ENCODE measurements at places on chromosomes 4 and X. TPM values are rescaled to one million over a fixed set of nuclear protein-coding genes. Genes with fewer than 3 reads are reported as not detected.

DNA sequence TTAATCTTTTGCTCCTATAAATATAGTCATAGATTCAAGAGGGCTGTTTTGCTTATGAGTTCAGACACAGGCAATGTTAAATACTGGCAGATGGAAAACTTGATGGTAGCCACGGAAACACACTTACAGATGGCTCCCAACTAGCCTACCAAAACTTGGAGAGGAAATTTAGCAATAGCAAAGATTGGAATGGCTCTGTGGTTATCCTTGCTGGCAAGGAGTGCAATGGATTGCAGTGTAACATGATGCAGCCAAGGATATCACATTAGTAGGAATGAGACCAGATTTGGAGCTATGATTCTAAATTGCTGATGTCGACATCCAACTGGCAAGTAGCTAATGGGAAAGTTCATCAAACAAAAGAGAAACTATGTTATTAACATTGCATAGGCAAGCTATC, 791.0 kb upstream of the DIAPH2 start:
- DNase-seq, result no peak

DNA sequence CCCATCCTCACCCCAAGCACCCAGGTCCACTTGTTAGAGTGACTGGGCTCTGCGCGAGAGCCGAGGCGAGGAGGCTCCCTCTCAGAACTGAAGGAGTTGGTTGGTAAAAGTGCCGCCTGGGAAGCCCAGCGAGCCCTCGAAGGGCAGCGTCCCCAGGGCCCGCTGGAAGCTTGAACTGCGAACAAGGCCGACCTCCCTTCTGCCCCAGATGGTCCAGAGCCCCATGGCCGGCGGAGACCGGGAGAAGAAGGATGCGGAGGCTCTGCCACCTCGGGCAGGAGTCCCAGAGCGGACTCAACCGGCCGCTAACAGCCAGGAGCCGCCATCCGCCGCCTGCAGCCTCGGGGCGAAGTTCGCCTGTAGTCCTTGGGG, 116.3 kb upstream of the TEX13C start:
- DNase-seq, result no peak

DNA sequence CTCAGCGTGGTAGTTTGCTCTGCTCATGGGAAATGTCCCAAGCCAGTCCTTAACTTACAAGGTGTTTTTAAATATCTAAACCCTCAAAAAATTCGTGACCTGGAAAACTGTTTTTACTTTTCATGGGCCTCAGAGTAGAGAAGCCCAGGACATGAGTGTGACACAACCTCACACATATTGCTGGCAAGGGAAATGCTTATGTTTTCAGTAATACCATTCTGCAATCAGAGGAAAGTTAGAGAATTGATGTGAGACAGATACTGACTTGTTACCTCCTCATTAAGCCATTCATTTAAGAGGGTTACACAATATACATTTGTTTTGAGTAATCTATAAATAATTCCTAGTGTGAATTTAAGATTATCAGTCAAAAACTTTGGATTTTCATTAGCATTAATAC, 209.5 kb downstream of the ARHGAP10 start:
- no peak for DNase-seq

- DNase-seq, result no peak
These were observed 3.9 kb upstream of the PLA2G12A start for GRCh38 chr4:109733728-109734127.

GRCh38 chr4:61395754-61396153, 195.6 kb downstream of the ADGRL3 start:
- DNase-seq, result no peak

DNA sequence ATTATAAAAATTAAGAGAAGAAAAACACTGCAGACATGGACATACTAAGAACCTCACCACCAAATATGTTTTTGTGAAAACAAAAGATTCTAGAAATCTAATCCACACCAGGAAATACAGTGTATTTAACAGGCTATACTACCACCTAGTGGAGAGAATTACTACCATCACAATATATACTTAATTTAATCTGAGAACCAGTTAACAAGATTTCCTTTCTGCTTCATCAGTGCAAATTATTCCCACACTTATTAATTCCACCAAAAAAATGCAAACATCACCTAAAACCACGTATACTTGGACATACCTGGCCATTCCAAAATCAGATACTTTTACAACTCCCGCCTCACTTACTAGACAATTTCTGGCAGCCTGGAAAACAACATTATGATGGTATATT, 7.0 kb upstream of the TXK start:
- no peak for DNase-seq

- no peak for DNase-seq
These were observed 762 bp downstream of the PIGA start for GRCh38 chrX:15334561-15334960.

- peak; percentile 62 for DNase-seq
These were observed 149.6 kb upstream of the MID1 start for GRCh38 chrX:10769696-10770619.

GRCh38 chr4:2059046-2059725, at the start of gene NAT8L:
Gene NAT8L (plus strand): TSS chr4:2059327. CDS start chr4:2059512, 185 bp downstream.
- peak; percentile 55 for DNase-seq

DNA sequence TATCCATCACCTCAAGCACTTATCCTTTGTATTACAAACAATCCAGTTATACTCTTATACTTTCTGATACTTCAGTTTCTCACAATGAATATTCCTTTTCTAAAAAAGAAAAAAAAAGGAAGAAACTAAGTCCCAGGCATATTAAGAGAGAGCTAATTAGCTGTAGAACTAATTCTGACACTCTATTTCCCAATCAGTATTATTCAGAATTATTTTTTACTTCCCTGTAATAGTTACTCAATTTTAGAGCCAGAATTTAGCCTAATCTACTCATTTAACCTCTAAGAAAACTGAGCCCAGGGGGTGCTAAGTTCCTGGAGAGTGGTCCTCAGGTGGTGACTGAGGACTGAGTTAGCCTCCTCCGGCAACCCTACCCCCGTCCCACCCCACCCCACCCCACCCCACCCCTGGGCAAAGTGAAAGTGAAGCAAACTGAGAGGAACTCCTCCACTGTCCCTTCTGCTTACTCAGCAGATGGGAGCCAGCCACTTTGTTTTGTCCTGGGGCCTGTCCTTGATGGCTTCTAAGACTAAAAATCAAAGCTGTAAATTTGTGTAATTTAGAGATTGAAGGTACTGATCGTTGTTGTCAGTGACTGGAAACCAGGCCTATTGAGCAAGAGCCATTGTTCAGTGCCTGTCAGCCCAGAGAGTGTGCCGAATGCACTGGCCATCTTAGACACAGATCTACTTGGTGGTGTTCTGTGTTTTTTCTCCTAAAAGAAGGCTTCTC, 162.1 kb downstream of the CBR4 start:
- no peak for DNase-seq

GRCh38 chrX:63101879-63102620, 249.1 kb downstream of the SPIN4 start:
- no peak for DNase-seq

DNA sequence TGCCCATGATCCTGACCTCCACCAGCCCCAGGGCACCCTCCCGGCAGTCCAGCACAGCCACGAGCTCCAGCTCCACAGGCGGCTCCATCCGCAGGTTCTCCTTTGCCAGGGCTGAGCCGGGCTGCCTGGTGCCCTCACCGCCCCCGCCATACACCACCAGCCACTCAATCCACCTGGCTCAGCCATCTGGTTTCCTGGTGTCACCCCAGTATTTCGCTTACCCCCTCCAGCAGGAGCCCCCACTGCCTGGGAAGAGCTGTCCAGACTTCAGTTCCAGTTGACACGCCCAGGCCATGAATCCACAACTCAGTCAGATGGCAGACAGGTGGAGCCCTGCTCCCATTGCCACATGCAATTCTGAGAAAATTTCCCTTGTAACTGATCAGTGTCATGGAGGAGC, 3.9 kb downstream of the SHISA3 start:
- DNase-seq, result no peak

- DNase-seq, result no peak
These were observed 3.0 kb downstream of the PLXNB3 start for GRCh38 chrX:153766871-153767673.

DNA sequence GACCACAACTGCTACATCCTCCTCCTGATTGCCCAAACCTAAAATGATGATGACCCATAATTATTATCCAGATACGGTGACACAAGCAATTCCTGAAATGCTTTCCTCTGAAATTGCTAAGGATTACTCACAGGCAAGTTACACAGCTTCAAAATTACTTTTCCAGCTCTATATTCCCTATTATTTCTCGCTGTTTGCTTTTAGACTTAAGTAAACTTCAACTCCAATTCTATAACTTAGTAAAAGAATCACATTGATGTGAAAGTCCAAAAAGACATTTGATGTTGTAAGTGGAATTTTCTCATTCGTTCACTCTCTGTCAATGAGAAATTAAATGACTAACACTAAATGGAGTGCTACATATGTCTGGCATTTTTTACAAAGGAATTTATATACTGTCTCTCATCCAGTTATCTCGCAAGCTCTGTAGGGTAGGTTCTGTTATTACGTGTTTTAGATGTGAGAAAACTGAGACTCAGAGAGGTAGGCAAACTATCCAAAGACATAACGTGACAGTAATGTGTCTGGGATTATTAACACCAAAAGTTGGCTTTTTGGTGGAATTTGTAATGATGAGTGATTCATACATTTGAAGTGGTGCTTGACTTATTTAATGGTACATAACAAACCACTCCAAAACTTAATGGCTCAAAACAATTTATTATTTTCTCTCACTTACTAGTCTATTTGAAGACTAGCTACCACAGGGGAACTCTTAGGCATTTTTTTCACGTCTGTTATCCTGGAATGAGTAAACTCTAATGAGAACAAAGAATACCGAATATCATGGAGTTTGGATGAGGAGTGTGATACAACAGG, 31.5 kb downstream of the PALLD start:
- no peak for DNase-seq

DNA sequence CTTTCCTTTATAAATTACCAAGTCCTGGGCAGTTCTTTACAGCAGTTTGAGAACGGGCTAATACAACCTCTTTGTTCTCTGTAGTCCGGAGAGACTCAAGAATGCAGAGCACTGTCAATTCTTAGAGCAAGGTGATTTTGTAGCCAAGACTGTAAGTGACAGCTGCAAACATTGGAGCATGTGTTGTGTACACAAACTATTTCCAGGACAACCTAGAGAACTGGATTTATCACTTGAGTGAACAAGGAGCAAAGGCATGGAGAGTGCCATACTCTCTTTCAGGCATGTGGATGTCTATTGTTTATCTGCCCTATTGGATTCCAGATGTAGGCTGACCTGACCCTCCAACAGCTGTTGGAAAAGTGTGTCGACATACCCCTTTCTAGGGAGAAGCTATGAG, 153.9 kb downstream of the SPANXN3 start:
- DNase-seq, result no peak

- no peak for DNase-seq
These were observed 31.0 kb downstream of the PAK3 start for GRCh38 chrX:111127038-111127437.

DNA sequence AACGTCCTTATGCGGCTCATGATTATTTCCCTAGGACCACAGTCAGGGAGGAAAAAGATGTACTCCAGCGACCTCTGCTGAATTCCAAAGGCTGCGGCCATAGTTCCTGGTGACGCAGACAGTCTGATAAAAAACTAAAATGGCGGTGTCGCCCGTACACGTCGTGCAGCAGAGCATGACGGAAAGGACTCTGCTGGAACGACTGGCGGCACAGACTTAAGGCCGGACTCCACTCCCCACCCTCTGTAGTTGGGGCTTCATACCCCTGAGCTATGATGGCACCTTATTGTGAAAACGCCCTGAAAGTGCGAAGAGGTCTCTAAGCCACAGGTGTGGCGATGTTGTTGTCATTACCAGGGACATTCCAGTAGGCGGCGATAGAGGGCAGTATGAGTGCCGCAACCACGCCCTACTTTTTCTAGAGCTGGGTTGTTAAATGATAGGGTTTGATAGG, 90.0 kb upstream of the EDA2R start:
- DNase-seq, result peak; percentile 37

- no peak for DNase-seq
These were observed 466.3 kb upstream of the ACTRT1 start for GRCh38 chrX:128518508-128518907.

DNA sequence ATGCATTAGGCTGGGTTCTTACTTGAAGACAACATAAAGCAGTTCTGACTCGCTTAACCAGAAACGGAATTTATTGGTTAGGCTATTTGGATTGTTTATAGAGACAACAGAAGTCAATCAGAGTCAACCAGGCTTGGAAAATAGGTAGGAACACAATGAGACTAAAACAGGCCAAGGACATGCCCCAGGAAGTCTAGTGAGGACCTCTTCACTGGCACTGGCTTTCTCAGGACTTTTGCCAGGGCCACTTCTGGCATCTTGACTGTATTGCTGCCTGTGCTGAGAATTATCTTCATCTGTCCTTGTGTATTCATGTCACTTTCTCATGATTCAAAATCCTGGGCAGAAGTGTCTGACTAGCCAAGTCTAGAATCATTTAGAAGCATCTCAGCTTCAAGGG, 19.6 kb downstream of the PGAM4 start:
- DNase-seq, result no peak

DNA sequence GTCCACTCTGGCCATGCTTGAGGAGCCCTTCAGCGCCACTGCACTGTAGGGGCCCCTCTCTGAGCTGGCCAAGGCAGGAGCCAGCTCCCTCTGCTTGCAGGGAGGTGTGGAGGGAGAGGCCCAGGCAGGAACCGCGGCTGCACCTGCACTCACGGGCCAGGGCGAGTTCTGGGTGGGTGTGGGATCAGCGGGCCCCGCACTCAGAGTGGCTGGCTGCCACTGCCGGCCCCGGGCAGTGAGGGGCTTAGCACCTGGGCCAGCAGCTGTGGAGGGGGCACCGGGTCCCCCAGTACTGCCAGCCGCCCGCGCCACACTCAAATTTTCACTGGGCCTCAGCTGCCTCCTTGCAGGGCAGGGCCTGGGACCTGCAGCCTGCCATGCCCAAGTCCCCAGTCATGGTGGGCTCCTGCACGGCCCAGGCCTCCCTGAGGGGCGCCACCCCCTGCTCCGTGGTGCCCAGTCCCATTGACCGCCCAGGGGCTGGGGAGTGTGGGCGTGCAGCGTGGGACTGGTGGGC, 347.2 kb upstream of the SPOCK3 start:
- no peak for DNase-seq

GRCh38 chrX:32673193-32673592, 538.2 kb downstream of the DMD start:
- DNase-seq, result no peak

DNA sequence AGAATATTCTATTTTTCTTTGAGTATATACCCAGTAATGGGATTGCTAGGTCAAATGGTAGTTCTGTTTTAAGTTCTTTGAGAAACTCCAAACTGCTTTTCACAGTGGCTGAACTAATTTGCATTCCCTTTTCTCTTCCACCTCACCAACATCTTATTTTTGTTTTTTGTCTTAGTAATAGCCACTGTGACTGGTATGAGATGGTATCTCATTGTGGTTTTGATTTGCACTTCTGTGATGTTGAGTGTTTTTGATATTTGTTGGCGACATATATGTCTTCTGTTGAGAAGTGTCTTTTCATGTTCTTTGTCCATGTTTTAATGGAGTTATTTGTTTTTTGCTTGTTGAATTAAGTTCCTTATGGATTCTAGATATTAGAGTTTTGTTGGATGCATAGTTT, 24.4 kb downstream of the AIMP1 start:
- no peak for DNase-seq

Gene KLF8
- polyA plus RNA-seq, result 14.6 TPM

Gene CCDC110
- 2.8 TPM for polyA plus RNA-seq

Gene ARMCX6
- polyA plus RNA-seq, result 82.7 TPM

Gene HTRA3
- polyA plus RNA-seq, result 13.9 TPM

Gene LRRC66
- 0.42 TPM for polyA plus RNA-seq

Gene ADH7
- not detected for polyA plus RNA-seq

Gene UCP1
- polyA plus RNA-seq, result 0.85 TPM

Gene CT47B1
- polyA plus RNA-seq, result not detected

All from left lung (tissue), 14 donors.